ENCODE measurements at places on chromosomes 3 and 15.

DNA sequence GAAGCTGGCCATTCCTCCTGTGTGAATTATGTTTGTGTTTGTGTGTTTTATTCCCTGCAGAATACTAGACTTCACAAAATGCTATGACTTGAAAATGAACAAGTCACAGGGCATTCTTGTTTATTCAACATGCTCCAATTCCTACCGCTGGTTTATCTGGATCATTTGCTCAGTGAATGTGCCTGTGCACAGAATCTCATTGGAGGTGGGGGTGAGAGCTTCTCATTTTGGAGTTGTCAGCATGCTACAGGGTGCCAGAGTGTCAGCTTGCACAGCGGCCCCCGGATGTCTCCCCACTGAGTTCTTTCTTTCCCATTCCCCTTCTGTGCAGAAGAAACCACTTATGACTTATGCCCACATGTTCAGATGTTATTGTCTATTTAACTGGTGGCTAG lies 428.7 kb downstream of the ROBO2 start:
- DNase-seq, result no peak

DNA sequence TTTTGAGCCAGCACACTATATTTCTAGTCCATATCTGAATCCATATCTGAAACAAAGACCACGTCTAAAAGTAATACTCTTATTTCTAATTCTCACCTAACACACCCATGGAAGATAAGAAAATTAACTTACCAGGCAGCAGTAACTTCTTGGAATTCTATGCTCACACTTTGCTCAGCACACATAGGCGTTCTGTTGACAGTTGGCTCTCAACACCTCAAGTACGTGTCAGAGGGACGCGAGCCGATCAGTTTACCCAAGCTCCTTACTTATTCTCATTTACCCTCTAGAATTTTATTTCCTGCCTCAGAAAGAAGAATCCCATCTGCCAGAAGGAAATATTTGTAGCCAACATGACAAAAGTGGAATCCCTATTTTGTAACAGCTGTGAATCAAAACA lies 911.9 kb downstream of the FHIT start:
- DNase-seq, result no peak

DNA sequence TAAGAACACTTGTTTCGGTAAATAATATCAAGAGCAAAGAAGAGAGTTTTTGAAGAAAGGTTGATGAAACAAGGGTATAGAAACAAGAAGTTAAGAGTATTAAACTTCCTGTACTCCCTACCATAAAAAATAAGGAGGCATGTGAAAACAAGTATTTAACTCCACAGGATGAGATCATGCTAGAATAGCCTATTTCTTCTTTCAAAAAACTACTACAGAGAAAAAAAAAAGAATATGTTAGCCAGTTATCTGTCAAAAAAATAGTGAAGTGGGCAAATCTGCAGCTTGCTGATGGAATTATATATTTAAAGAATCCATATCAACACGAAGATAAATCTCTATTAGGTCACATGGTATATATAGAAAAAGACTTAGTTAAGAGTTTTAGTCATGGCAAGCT lies 33.4 kb downstream of the SETD2 start:
- DNase-seq, result no peak

DNA sequence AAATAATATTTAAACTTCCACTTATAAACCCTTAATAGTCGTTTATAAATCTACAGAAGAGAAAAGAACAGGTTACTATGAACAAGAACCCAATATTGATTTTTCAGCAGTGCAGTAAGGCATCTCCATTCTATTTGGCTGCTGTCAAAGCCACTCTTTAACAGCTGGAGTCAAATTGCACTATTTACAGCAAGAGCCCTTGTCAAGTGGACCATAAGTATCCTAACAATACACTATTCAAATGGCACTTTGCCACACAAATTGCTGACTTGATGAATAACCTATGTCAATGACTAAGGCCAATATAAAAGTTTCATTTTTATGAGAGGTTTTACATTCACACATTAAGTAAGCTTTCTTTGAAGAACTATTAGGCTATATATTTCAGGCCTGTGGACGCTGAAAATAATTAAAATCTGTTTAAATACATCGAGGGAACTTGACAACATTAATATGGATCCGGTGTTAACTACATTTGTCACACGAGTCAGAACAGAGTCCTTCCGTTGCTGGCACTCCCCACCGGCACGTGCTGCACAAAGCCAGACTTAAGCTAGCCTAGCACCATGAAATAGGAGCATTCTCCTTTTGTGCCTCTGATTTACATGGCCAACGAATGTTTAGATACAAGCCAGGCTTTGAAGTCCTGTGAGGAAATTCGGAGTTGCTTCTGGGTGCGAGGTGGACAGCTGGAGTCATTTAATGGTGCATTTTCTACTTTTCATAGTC lies 100.5 kb downstream of the WDR72 start:
- DNase-seq, result no peak

GRCh38 chr3:30020380-30020779 lies 586.0 kb upstream of the TGFBR2 start:
- no peak for DNase-seq
